Activated CD8-positive, alpha-beta memory T cell treated with anti-CD3 and anti-CD28 coated beads, Interleukin-2, amount 50 U/mL, for 4 hours (primary cell): ENCODE measurements at places on chromosomes 1 and 21.

DNA sequence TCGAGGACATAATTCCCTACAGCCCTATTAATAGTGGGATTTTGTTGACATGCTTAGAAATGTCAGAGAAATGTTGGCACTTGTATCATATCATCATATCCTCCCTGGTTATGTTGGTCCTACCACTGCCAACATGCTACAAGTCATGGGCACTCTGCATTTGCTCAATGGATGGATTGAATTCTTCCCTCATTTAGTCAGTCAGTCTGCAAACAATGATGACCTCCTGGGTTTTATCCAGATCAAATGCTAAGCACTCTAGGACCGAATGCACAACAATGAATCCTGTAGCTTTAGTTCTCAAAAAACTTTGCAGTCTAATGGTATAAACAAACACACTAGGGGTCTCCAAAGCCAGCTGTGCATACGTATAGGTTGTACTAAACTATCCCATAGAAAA lies 357.2 kb upstream of the DPYD start:
- DNase-seq = no peak

GRCh38 chr1:57162607-57163261 lies 196.9 kb upstream of the C8B start:
- no peak for DNase-seq

DNA sequence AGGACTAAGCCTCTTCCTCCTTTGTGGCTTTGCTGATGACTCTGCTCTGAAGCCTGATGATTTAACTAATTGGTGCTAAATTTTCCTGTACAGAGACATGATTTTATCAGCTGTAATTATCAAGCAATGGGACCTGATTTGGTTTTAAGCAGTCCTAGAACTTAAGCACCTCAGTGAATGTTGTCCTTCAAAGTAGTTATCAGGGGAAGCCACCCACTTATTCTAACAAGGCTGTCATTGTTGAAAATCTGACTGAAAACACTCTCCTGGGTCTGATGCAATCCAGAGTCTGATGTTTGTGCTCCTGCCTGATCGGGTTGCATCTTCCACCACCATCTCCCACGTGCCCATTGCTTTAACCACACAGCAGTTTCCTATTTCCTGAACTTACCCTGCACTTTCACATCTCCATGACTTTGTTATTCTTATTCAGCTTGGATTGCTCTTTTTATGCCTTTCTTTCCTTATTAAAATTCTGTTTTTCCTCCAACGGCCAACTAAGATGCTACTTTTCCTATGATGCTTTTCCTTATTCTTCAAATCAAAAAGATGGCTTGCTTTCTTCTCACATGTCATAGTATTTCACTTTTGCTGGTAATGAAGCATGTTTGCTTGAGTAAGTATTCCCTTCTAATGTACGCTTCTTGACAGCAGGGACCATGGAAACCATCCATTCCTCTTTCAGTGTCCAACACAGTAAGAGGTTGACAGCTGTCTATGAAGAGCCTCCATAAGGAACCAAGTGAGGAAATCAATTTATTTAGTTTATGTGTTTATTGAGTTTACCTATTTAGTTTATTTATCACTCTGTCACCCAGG lies 55.0 kb downstream of the S1PR1 start:
- no peak for DNase-seq

GRCh38 chr21:44946254-44947041 lies 6.6 kb downstream of the SLX9 start:
- no peak for DNase-seq

GRCh38 chr1:35120458-35121133 lies 41.4 kb downstream of the ZMYM1 start:
- peak; percentile 16 for DNase-seq

- DNase-seq = no peak
Observed at GRCh38 chr1:169928438-169929209, 34.9 kb upstream of the SCYL3 start.

DNA sequence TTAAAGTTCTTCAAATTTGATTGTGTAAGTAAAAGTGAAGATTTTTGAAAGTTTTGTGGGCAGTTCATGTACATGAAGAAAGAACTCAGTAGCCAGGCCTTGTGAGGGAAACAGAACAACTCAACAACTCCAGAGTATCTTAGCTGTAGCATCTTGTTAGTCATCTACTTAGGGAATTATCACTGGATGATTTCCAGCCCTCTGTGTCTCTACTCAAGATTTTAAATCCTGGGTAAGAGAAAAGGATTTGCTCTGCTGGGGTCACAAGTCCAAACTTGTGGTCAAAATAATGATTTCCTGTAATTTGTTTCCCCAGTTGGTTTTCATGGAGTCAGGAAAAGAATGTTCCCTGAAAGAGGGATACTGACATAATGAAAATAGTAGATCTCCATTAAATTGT lies 8.2 kb downstream of the OR10T2 start:
- DNase-seq = no peak

- no peak for DNase-seq
Observed at GRCh38 chr1:156167536-156167935, 14.2 kb downstream of the SEMA4A start.

GRCh38 chr21:25895565-25896205 lies 160.9 kb downstream of the GABPA start:
- DNase-seq = no peak

GRCh38 chr1:87595384-87595781 lies 266.7 kb downstream of the LMO4 start:
- DNase-seq = no peak

DNA sequence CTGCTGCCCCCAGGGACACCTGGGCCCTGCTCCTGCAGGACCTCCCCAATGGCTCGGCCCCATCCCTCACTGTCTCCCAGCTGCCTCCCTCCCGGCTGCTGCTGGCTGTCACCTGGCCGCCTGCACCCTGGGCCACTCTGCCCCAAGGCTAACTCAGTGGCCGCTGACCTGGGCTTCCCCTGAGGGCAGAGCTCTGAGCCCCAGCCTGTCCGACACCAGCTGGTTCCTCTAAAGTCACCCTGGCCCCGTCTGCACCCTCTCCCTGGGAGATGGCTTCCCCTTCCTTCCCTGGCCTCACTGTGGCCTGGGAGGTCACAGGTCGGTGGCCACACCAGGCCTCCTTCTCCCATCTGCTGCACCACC lies 15.0 kb downstream of the ITGB2 start:
- no peak for DNase-seq

DNA sequence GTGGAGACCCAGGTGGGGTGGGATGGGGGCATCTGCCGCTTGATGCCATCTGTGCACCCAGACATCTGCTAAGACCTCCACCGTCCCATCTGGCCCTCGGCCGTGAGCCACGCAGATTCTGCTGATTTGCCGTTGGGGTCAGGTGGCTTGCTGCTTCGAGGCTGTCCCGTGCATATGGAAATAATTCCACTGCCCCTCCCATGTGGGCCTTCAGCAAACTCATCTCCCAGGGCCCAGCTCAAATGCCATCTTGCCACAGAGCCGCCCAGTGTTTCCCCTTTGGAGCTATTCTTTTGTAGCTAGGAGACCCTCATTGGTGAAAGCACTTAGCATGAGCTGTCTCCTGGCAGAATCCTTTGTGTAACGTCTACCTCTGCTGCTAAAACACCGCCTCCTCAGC lies 99.8 kb downstream of the KAZN start:
- no peak for DNase-seq

GRCh38 chr21:37622755-37623154 lies 256.2 kb downstream of the DYRK1A start:
- DNase-seq = no peak

DNA sequence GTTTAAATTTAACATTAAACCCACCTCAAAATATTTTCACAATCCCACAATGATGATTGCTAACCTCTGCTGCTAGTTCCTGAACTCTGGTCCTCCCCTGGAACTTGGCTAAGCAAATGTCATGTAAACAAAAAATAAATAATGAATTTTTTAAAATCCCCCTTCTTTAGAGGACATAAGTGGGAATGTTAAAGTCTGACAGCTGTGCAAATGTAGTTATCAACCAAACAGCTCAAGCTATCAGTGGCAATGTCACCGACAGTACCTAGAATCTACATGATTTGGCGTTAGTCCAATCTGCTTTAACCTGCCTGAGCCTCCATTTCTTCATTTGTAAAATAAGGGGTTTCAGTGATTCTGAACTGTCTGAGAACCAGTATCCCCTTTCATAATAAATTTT lies 67.7 kb downstream of the GDAP2 start:
- no peak for DNase-seq

GRCh38 chr1:245538671-245539070 lies 383.9 kb downstream of the KIF26B start:
- no peak for DNase-seq

DNA sequence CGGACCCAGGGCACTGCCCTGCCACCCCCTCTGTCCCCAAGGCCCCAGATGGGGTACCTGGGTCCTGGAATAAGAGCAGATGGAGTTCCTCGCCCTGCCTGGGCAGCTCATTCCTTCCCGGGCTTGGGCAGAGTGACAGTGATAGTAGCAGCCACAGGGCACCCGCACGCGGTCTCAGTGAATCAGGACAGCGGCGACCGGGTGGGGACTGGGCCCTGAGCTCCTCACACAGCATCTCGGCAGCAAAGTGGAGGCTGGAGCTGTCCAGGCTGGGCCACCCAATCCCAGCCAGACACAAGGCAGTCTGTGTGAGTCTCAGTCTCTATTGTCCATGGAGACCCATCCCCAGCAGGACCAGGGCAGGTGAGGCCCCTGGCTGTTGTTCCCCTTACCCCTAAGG lies 37.4 kb upstream of the CCDC27 start:
- DNase-seq = no peak

DNA sequence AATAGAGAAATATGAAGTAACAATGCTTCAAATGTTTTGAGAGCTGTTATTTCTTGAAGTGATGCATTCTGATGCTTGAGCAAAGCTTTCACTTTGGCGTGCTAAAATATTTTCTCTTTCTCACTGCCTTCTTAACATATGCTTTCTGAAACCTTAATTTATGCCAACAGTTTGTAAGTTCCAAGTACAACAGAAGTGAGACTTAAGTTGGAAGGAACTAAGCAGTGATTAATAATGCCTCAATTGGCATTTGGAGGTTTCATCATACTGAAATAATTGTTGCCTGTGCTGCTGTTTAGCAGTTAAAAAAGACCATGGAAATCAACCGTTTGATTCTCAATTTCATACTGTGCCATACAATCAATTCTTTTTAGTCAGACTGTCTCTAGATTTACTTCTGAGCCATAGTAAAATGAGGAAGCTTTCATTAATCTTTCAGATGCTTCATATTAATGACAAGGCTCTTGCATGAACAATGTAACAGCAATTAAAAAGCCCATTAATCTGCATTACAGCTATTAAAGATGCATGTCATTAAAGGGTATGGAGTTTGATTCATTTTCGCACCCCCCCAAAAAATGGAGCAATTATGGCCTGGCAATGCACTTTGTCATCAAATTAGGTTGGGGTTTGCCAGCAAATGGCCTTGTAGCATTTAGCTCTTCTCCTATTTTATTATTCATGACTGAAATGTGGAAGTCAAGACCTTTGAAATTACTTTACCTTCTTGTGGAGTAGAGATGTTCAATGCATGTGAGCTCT lies 375.3 kb downstream of the USH2A start:
- DNase-seq = no peak

DNA sequence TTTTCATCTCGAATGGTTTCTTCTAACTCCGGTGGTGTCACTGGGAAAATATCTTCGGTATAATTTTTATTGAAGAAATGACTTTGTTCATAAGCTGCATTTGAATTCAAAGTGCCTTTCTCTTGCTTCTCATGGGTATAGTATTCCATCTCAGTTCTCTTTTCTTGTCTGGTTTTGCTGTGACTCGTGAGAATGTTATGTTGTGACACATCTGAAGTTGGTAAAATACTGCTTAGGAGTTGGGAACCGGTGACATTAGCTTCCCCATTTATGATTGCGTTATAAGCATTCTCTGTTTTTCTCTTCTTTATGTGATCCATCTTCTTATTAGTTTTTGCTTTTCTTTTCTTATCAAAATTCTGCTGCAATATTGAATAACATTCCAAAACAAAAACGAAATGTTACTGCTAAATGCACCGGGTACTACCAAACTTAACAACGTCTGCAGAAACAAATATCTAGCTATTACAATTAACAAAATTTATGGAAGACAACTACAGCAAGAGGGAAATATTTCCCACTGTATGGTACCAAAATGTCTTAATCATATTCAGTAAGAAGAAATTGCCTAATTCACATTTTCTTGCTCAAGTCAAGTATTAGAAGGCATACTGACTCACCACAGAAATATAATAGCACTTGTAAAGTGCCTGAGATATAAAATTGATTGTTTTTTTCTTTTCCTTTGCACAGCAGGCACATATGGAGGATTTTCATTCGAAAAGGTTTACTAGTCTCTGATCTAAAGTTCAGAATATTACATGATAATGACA lies 15.5 kb downstream of the LRIF1 start:
- no peak for DNase-seq

- DNase-seq = no peak
Observed at GRCh38 chr1:24779689-24780464, 34.6 kb downstream of the CLIC4 start.

DNA sequence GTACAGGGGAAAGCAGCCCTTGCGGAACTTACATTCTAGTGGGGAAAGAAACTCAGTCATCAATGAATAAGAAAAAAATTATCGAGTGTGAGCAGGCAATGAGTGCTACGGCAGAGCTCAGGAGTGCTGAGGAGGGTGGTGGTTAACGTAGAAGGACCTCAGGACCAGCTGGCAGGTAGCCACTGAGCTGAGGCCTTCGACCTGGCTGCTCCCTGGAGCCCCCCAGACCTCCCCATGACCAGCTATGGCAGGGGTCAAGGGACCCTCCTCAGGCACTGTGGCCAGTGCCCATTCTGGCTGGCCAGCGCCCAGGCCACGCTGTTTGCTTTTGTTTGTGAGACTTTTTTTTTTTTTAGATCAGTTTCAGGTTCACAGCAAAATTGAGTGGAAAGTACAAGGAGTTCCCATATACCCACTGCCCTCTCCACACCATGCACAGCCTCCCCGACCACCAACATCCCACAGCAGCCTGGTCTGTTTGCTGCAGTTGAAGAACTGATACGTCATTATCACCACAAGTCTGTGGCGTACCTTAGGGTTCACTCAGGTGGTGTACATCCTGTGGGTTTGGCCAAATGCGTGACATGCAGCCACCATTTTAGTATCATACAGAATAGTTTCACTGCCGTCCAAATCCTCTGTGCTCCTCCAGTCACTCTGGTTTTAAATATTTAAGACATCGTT lies 11.8 kb upstream of the TTC22 start:
- no peak for DNase-seq

- no peak for DNase-seq
Observed at GRCh38 chr1:159168043-159168442, 3.4 kb upstream of the CADM3 start.

- DNase-seq = no peak
Observed at GRCh38 chr1:89588480-89588879, 44.4 kb upstream of the LRRC8C start.

DNA sequence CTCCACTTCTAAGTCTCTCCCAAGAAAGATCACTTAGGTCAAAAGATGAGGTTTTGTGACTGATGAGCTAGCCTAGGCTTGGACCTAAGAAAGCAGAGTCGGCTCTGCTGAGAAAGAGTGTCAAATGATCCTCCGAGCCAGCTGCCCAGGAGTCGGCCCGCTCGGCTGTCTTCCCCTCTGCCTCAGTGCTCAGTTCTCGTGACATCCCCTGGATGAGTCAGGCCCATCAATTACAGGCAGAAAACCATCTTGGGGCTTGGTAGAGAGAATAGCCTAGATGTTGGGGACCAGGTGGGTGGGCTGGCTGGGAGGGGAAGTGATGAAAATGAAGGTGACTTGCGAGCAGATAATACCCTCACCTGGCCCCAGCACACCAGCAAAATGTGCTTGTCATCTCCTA lies 60.5 kb downstream of the SLC66A1 start:
- DNase-seq = no peak

- DNase-seq = no peak
Observed at GRCh38 chr1:45200435-45200834, 6.0 kb downstream of the ZSWIM5 start.

- no peak for DNase-seq
Observed at GRCh38 chr1:3160647-3161145, 91.7 kb downstream of the PRDM16 start.

- no peak for DNase-seq
Observed at GRCh38 chr1:225465793-225466517, 38.1 kb upstream of the LBR start.
